Omental fat pad (tissue), 4 donors: ENCODE measurements at places on chromosomes 1 and 21. TPM values are rescaled to one million over a fixed set of nuclear protein-coding genes. Genes with fewer than 3 reads are reported as not detected.

DNA sequence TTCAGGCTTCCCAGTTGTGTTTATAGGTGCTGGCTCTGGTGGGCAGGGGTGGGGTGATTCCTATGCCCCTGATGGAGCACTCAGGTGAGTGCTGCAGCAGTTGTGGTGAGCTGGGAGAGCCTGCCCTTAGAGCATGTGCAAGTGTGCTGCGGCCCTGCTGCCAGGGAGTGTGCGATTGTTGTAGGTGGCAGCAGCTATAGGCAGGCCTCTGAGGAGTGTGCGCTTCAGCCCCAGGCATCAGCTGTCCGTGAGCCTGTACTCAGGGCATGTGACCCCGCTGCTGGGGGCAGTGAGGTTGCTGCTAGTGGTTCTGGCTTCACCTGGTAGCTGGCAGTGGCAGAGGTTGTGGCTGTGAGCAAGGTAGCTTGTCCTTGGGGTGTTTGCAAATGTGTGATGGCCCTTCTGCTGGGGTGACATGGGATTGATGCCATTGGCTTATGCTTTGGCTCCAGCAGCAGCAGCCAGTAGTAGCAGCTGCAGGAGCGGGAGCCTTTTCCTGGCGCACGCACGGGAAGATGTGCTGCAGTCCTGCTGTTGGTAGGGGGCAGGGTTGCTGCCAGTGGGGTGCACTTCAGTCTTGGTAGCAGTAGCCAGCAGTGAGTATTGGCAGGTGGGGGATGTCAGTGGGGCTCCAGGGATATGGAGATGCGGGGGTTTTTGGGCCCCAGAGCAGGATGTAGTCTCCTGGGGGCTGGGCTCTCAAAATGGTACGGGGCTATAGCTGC is 37.7 kb downstream of the SYCP1 start:
- DNase-seq: no peak

- DNase-seq: no peak
Measured at GRCh38 chr1:217770918-217771317, 139.8 kb downstream of the SPATA17 start.

VPS13D gene
- total RNA-seq: 97.6 TPM

NPR1 gene
- 133 TPM for total RNA-seq

WASF2 gene
- 60.8 TPM for total RNA-seq

TDRD5 gene
- total RNA-seq: 0.37 TPM

GRCh38 chr1:198156111-198156744 is 570 bp upstream of the NEK7 start:
- peak; percentile 58 for DNase-seq

DNA sequence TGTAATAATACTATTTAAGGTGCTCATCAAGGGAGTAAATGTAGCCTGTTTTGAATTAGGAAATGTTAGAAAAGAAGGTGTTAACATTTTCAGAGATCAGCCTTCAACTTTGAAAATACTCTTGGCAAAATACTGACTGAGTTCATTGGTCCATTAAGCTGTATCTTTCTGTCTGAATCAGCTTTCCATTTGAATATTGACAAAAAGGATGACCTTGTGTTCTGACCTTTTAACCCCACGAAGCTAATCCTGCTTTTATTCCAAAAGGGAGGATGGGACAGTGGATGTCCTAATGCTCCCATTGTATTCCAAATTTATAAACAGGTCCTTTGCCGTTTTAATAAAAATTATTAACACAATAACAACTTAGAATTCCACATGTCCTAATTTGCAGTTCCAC is 259.7 kb upstream of the NRIP1 start:
- DNase-seq: no peak

- DNase-seq: no peak
Measured at GRCh38 chr21:16421965-16422364, 692.2 kb downstream of the USP25 start.

GRCh38 chr1:150311762-150312161 is 9.6 kb upstream of the PRPF3 start:
- no peak for DNase-seq

RGS4 gene
- 3.2 TPM for total RNA-seq

DNA sequence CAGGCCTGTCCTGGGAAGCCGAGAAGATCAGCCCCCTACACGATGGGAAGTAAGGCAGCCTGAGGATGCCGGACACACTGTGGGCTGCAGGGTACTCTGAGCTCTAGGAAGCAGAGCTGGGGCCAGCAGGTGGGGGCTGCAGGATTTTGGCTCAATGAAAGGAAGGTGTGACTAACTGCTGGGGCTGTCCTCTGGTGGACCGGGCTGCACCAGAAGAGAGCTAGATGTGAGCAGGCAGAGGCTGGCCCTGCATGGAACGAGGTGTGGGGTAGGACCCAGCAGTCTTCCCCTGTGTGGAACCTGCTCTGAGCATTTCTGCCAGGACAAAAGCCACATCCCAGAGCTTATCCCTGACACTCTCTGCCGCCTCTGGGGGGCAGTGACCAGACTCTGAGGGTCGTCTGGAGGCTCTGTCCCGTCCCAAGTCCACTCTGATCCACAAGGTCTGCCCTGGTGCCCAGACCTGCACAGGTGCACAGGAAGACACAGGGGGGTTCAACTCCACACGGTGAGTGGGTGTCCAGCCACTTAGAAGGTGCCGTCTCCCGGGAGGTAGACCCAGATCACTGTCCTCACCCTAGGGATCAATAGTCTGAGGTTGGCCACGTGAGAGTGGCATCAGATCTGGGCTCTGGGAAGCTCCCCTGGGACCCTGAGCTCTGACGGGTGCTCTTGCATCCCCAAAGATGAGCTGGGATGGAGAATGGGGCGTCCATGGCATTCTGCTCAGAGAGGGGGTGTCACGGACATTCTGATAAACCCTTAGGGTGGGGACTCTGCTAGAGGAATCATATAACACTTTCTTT is 187.6 kb upstream of the VAMP3 start:
- no peak for DNase-seq

- no peak for DNase-seq
Measured at GRCh38 chr1:3522564-3523265, 68.2 kb downstream of the ARHGEF16 start.

SH2D2A gene
- 6.5 TPM for total RNA-seq

DNA sequence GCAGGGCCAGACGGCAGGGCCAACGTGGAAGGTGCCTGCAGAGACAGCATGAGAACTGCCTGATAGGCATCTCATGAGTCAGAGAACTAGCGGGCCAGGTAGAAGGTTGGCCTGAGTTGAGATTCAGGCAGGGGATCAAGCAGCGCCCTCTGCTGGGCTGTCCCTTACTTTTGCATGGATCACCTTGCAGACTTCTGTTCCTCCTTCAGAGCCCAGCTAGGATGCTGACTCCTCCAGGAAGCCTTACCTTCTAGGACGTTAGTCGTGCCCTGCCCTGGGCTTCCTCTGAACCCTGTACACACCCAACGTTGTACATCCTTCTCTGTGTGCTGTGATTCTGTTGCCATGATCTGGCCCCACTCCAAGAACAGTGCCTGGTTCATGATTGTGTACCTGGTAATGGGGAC is 231.3 kb upstream of the VAMP3 start:
- DNase-seq: no peak

CLDN17 gene
- not detected for total RNA-seq

DNA sequence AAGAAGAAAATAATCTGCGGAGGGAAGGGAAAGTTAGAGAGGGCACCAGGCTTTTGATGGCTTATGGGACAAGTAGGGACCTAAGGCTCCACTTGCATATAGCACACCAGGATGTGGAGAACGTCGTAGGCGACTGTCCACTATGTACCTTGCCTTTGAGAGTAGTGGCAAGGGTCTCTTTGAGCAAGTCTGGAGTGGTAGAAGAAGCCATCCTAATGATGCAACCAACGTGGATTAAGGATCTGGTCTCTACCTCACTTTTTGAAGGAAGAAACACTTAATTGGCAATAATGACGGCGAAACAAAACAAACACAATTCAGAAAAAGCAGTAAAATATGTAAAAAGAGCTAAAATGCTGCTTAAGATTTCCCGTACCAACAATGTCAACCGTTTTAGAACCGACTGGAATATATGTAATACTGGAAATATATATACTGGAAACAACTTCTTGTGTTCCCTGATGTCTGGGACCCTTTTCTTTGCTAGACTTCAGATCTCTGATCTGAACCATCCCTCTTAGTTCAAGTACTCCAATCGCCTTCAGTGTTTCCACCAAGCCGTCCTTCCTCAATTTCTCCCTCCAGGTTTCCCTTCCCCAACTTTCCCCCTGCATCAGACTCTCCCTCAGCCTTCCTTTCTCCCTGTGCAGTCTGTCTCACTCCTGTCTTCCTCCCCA is 821 bp upstream of the KHDRBS1 start:
- no peak for DNase-seq

DNA sequence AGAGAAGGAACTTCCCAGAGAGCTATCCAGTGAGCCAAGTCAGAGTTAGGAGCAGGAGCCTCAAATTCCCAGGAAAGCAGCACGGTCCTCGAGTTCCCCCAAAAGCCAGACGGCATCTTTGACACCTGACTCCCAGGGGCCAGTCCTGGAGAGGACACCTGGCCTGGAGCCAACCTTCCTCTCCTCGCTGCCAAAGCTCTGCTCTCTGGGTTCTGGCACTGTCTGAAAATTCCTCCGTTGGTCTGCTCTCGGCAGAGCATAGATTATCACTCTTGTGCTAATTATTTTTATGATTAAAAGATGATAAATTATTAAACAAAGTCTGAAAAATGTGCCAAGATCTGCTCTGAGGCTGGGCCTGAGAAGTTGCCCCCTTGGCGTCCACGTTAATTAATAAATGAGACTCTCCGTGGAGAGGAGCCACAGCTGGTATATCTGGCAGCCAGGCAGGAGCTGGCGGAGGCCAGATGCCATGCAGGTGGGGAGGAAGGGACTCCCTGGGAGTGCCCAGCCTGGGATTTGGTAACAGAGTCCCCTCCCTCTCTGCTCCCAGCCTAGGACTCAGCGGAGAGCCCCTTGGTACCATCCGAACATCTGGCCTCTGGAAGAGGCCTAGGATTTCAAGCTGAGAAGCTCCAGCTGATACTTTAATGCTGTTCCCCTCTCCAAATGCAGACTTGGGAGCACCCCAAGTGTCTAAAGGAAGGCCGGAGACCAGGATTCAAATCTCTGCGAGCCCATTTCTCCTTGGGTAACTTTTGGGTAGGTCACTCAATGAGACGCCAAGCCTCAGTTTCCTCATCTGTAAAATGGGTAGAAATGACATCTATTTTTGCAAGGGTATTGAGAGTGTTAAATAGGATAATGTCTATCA is 163.7 kb upstream of the POU3F1 start:
- no peak for DNase-seq

VPS45 gene
- 27.4 TPM for total RNA-seq

DNA sequence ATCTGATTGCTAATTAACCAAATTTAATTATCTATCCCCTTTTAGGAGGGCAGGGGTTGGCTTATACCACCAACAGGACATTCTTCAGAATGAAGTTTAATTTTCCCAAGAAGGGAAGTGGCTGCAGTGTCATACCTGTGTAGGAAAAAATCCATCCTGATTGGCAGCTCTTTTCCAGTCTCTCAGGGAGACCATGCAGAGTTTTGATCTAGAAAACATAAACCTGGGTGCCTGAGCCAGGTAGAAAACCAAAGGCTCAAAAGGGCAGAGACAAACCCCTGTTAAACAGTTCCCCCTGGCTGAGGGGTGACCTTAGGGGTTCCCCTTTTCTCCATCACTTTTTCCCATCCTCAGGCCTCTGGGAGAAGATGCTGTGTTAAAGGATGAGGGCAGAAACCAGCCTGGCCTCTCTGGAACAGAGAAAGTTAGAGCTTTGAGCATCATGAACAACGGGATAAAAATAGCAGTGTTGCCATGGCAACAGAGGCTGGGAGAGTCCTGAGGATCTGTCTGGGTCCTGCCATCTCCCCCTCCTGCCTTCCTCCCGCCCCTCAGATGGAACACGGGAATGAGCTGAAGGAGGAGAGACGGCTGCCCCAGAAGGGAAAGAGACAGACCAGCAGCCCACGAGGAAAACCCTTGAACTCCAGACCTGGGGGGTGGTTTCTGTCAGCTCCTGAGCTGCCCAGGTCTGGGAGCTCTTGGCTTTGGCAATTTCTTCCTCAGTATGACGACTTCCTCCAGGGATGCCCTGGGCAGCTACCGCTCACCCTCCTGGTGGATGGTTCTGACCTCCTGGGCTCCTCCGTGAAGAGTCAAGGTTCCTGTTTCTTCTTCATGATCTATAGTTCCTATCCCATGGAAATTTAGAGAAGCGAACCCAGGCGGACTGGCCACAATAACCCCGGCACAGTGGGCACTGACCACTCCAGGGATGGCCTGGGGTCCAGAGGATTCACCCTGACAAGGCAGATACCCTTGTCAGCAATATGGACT is 14.0 kb upstream of the LEMD1 start:
- no peak for DNase-seq

SUSD4 gene
- total RNA-seq: 0.24 TPM

- DNase-seq: no peak
Measured at GRCh38 chr1:37177230-37177864, 143.0 kb upstream of the GRIK3 start.

- DNase-seq: no peak
Measured at GRCh38 chr1:110420023-110420662, 12.6 kb upstream of the LAMTOR5 start.

CD247 gene
- total RNA-seq: 2.0 TPM

TMEM52 gene
- total RNA-seq: 4.5 TPM

GRCh38 chr1:114510274-114511031 is 550 bp downstream of the TRIM33 start:
- DNase-seq: no peak

SLC6A17 gene
- 0.06 TPM for total RNA-seq

- no peak for DNase-seq
Measured at GRCh38 chr1:154198756-154199562, 7.1 kb upstream of the TPM3 start.

OR2L2 gene
- total RNA-seq: not detected

GRCh38 chr1:220001095-220001501 is 45.2 kb downstream of the EPRS1 start:
- no peak for DNase-seq

- no peak for DNase-seq
Measured at GRCh38 chr1:51518586-51519047, 449 bp downstream of the EPS15 start.

DNA sequence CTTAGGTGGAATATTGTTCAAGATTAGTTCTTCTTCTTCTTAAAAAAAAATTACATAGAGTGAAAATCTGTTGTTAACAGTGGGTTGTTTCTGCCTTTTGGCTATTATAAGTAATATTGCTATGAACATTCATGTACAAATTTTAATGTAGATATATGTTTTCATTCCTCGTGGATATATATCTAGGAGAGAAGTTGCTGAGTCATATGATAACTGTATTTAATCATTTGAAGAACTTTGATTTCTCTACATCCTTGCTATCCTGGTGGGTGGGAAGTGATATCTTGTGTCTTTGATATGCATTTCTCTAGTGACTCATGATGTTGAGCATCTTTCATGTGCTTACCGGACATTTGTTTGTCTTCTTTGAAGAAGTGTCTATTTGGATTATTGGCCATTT is 29.9 kb downstream of the MAST2 start:
- no peak for DNase-seq

DNA sequence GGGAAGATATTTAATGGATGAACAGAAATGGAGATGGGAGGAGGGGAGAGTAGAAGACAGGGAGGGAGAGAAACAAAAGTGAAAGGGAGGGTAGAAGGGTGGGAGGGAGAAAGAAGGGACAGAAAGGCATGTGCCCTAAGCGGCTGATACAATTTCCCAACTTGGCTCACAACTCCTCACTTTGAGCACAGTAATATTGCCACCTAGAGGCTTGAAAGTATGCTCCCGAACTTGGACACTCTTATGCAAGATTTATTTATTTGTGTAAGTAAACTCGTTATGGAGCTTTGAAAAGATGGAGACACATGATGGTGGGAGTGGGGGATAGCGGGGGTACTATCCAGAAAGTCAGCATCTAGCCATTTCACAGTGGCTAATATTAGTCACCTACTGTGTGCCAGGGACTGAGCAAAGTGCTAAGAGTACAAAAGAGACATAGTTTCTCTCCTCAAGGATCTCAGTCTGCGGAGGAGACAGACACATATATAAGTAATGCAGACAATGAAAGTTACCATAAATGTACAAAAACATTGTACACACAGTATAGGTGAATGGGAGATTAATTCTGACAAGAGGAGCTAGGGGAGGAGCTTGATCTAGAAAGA is 189.7 kb downstream of the SEC16B start:
- no peak for DNase-seq

HUNK gene
- total RNA-seq: 1.5 TPM
